Neural progenitor cell (in vitro differentiated cells): ENCODE measurements at places on chromosomes 7 and 10.

GRCh38 chr10:1434912-1435692 lies 302.2 kb downstream of the ADARB2 start:
- peak; percentile 48 for DNase-seq

DNA sequence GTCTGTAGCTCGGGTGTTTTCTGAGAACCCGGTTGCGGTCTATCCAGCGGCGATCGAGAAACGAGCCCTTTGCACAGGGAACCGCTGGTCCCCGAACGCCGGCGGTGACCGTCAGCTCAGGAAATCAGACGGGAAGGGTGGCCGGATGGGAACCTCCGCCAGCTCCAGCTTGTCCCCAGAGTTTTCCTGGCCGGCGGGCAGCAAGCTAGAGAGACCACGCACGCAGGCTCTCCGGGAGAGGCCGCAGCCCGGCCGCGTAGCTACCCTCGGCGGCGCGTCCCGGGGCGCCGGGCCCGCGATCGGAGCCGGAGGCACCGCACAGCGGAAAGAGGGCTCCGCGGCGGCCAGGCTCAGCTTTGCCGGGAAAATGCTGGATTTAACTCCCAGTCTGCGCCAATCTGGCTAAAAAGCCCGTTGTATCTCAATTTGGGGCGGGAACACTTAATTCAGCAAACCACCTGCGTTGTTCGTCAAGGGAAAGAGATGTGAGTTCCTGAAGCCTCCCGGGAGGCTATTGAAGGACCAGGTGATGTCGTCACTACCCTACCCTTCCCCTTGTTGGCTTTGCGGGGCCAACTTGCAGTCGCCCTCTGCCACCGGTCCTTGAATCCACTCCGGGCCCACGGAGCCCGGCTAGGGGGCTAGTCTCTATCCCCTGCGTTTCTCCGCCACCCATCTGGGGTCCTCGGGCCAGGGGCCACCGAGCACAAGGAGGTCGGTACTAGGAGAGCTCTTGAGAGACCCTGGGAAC lies 859 bp upstream of the CH25H start:
- peak; percentile 65 for DNase-seq

DNA sequence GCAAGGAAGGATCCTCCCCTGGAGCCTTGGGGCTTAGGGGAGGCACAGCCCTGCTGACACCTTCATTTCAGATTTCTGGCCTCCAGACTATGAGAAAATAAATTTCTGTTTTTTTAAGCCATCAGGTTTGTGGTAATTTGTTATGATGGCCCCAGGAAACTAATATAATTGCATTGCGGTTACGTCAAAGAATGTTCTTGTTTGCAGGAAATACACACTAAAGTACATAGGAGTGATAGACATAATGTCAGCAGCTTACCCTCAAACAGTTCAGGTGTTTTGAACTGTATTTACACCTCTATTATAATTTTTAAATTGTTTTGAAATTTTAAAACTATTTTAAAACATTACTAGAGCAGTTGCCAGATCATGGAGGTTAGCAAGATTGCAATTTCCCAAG lies 12.6 kb upstream of the FHIP2A start:
- no peak for DNase-seq

GRCh38 chr7:78279032-78279431 lies 480.5 kb downstream of the PHTF2 start:
- no peak for DNase-seq

DNA sequence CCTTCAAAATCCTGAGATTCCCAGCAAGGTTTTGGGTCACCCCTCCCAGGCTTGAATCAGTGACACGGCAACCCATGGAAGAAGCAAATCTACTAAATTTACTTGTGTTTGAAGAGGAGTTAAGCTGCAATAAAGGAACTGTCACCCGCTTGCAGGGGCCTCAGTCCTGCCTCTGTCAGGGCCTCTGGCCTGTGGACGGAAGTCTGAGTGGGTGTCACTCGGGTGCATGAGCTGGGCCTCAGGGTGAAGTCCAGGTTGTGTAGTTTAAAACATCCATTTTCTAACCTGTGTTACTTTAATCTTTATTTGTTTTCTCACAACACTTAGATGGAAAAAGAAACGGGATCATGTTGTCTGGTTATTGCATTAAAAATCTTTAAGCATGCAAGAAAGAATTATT lies 234.9 kb downstream of the ADARB2 start:
- DNase-seq: no peak

DNA sequence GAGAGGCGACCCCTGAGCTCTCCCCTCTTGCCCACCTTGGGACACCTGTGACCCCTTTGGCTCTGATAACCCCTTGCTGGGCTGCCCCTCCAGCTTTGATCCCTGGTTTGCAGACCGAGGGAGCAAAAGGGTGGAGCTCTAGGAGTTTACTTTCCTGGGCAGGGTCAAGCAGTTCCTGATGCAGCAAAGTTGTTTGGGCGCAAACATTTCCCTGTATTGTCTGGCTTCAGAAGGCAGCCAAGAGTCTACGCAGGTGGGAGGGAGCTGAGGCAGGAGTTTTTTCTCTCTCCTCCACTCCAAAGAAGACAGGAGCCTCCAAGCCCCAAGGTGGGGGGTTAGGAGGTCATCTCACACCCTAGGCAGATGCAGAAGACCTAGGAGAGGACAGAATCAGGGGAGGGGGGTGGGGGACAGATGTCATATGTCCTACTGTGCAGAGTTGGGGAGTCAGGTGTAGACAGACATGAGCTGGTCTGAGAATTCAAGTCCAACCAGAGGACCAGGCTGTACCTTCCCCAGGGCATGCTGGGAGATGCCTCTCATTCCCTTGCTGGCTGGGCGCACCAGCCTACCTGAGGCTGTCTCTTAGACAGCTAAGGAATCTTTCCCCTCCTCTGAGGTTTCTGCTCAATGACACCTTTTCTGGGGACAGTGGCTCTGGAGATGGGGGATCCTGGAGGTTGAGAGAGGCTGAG lies 20.5 kb downstream of the TMEM270 start:
- no peak for DNase-seq

- DNase-seq: peak; percentile 16
These were observed 33.7 kb downstream of the AGK start for GRCh38 chr7:141584935-141585334.

DNA sequence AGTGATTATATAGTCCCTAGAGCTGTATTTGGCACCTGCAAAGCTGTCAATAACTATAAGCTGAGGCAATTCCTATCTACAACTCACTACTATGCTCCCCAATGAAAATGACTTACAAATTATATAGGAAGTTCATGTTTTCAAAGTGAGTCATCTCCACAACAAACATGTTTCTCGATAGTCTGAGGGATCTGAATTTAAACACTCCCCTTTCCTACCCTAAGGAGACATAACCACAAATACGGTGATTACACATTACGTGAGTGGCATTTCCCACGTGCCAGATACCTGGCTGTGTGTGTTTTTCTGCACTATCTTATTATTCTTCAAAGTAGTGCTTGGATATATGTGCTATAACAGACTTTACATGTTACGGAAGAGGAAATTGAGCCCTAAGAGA lies 122.5 kb upstream of the C1QL3 start:
- DNase-seq: no peak

DNA sequence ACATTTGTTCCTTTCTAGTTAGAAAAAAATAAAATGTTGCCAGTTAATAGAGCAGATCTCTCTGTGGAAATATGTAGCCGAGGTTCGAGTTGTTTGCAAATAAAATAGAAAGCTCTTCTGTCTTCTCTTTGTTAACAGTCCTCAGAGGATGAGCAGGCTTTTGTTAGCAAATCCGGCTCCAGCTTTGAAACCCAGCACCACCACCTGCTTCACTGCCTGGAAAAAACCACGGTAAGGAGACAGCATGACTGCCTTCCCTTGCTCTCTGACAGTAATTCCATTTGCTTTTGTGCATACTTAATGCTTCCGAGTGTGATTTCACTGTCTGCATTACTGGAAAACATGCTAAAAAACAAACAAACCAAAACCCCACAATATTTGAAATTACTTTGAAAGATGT lies 115.6 kb downstream of the TSPAN12 start:
- peak; percentile 83 for DNase-seq

GRCh38 chr7:34463830-34464229 lies 194.2 kb upstream of the NPSR1 start:
- DNase-seq: no peak

- DNase-seq: no peak
These were observed 82.7 kb downstream of the HIPK2 start for GRCh38 chr7:139695051-139695450.

GRCh38 chr10:110525349-110526260 lies 27.9 kb downstream of the DUSP5 start:
- no peak for DNase-seq

GRCh38 chr10:1188558-1189135 lies 132.5 kb downstream of the WDR37 start:
- no peak for DNase-seq

DNA sequence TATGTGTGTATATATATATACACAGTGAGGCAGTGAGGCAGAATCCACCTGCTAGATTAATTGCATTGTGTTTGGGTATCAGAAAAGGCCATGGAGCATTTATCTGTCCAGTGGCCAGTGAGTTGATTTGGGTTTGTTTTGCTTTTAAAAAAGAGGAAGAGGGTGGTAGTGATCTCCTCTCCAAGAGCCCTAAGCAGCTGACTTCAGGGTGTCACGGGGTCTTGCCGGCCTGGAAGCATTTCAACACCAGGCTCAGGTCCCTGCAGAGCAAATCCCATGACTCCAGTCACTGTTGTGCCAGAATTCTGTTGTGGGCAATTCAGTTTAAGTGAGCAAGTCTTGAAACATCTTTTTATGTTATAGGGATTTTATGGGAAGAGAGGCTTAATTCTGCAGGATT lies 30.6 kb upstream of the GPNMB start:
- DNase-seq: no peak
